ENCODE measurements at places on chromosomes 2 and 18.
A peak's percentile ranks its signal among the peaks of the same experiment; 100 is the strongest.

GRCh38 chr2:33241581-33241980 is 234.9 kb upstream of the RASGRP3 start:
- peak; percentile 29 for DNase-seq

GRCh38 chr2:107589079-107589491 is 237.6 kb upstream of the RGPD4 start:
- peak; percentile 30 for DNase-seq

DNA sequence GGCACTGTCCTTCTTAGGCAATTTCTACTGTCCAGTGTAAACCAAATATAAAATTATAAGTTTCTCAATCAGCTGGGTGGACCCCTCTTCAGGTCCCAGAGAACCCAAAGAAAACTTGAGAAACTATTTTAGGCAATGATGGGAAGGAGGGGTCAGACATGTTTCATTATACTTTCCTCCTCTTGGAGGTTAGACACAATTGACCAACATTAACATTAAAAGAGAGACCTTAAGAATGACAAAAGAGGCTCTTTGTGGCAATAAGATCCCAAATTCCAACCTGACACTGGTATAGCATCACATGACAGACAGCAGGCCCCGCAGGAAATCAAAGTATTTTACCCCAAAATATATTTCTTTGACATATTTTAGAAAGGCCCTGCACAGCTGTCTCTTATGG is 73.1 kb downstream of the LRRTM1 start:
- no peak for DNase-seq

GRCh38 chr2:128310094-128310716 is 8.5 kb downstream of the HS6ST1 start:
- no peak for DNase-seq

GRCh38 chr2:117853316-117853715 is 38.8 kb downstream of the DDX18 start:
- no peak for DNase-seq

DNA sequence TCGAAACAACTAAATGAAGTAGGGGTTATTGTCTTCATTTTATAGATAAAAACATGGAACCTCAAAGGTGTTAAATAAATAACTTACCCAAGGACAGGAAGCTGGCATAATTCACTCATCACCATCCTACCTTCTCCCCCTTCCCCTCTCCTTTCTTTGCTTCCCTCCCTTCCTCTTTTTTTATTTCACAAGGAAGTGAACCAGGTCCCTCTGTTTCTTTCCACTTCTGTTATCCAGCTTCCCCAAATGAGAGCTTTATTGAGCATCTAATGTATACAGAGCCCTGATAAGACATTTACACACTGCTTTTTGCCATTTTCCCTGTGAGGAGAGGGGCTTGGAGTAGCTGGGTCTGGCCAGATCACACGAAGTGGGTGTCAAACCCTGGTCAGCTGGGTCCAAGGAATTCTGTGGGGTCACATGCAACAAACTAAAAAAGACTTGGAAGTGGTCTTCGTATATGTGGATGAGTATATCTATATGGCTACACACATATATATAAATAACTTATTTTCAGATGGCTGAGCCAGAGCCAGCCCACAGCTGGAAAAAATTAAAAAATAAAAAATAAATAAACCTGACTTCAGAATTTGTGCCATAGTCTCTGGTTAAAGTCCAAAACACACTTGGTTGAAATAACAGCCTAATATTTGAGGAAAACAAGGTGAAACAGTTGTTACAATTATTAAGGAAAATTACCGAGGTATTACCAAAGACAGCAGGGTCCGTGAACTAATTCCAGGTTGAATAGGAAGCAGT is 49.3 kb upstream of the FOSL2 start:
- DNase-seq, result no peak

DNA sequence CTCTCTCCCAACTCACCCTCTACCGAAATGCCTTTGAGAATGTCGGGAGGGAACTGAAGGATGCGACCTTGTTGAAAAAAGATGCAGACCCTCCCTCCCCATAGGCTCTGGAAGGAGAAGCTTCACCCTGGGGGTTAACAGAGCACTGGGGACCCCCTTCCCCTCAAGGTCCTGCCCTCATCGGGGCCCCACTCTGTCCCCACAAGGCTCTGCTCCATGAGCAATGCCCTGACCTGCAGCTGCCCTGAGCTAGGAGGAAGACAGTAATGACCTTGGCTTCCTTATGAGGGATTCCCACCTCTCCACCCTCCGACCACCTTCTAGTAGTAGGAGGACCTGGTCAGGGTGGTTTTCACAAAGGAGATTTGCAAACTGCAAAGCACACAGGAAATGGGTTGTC is 44.4 kb upstream of the HPCAL1 start:
- no peak for DNase-seq

DNA sequence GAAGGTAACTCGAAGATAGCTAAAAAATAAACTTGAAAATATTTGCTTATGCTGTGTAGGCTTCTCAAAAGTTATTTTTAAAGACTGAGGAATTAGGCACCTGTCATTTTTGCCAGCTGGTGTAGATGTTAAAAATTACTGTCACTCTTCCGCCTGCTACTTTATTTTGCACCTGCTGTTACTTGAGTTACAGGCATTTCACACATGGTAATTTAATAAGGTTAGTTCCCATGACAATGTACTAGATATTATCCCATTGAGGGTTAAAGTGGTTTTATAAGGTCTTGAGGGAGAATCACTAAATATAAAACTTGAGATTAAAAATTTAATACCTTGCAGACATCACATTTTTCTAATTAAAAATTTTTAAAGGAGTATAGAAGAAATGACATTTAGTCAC is 26.6 kb downstream of the MYL1 start:
- DNase-seq, result no peak

DNA sequence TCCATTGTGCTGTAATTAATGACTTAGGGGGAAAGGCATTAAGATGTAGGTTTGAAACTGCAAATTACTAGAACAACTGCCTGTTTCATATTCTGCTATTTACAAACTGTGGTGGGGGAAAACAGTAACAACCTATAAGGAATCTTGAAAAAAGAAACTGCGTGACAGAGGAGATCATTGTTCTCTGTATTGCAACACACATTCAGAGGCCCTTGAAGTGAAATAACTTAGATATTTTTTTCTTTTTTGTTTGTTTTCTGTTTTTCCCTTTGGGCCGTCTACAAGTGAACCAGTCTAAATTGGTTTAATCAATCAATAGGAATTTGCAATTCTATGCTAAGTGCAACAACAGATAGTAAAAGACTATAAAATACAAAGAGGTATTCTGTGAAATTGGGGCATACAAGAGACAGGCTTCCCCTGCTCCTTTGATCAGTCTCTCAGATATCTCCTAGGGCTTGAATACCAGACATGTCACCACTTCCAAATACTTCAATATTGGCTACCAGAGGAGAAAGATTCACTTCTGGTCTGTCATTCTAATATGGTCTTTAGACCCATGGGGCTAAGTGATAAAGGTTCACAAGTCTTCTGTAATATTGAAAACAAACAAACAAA is 2055.1 kb upstream of the CELF4 start:
- no peak for DNase-seq

DNA sequence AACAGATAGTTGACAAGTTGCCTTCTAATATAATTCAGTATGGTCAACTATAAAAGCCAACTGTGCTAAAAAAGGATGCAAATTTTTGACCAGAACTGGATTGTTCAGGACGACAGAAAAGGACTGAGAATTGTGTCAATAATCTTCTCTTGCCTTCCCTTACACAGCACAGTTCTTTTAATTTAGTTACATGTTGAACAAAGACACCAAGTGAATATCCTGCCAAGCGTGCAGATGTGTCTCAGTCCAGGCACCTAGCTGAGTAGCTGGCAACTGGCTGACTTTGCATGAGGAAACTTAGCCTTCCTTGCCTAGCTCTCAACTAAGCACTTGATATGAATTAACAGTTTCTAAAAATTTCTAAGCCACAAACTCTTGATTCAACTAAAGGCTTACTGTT is 801.4 kb downstream of the BCL11A start:
- no peak for DNase-seq

DNA sequence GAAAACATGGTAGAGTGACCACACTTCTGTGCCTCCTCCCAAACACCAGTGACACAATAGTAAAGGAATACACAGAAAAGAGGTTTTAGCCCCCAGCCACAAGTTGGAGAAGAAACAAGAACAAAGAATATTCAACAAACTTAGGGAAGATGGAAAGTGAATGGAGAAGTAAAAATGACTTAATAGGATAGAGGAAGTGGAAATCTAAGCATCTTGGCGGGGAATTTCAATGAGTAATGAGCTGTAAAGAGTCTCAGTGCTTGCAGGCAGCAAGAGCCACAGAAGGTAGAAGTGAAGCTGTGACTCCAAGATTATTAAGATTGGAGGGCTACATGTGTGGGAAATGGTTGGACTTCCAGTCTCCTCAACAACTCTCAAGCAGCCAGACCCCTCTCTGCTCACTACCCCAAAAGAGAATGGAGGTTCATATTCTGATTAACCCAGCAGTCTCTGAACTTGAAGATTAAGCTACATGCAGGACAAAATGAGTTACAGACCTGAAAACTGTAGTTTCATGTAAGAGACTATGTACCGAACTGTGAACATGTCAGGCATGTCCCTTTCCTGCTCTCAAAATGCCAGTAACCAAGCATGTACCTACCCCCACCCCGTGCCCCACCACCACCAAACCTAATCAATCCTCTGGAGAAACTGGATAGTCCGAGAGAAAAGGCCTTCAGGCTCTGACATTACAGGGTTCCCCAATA is 16.9 kb upstream of the HNRNPLL start:
- peak; percentile 29 for DNase-seq

- DNase-seq, result no peak
Observed at GRCh38 chr2:162686336-162686735, 152.2 kb downstream of the KCNH7 start.

DNA sequence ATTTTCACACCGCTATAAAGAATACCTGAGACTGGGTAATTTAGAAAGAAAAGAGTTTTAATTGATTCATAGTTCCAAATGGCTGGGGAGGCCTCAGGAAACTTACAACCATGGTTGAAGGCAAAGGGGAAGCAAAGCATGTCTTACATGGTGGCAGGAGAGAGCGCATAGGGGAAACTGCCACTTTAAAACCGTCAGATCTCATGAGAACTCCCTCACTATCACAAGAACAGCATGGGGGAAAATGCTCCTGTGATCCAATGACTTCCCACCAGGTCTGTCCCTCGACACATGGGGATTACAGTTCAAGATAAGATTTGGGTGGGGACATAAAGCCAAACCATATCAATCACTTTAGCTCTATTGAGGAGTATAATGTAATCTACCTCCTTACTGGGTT is 53.5 kb downstream of the ABCB11 start:
- DNase-seq, result no peak

DNA sequence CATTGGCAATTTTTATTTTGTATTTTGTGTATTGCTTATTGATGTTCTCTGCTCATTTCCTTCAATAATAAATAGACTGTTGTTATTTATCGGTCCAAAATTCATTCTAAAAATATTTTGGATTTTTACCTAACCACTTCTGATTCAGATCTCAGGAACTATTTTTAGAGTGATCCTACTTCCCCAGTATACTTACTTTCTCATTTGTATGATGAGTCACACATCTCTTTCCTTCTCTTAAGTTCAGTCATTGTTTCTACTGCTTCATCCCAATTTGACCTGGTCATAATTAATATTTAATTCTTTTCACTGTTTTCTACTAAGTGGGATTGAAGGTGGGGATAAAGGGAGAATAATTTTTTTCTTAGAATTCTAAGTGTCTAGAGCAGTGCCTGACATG is 75.1 kb downstream of the AGPS start:
- DNase-seq, result peak; percentile 64

- DNase-seq, result no peak
Observed at GRCh38 chr2:37402636-37403035, 58.2 kb downstream of the QPCT start.

DNA sequence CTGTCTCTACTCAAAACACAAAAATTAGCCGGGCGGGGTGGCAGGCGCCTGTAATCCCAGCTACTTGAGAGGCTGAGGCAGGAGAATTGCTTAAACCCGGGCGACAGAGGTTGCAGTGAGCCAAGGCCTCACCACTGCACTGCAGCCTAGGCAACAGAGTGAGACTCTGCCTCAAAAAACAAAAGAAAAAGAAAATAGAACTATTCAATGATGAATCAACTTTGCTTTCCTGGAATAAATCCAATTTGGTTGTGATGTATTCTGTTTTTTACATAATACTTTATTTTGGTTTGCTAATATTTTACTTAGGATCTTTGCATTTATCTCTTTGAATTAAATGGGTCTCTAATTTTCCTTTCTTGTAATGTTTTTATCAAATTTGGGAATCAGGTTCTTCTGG is 86.3 kb upstream of the MBOAT2 start:
- DNase-seq, result peak; percentile 34

DNA sequence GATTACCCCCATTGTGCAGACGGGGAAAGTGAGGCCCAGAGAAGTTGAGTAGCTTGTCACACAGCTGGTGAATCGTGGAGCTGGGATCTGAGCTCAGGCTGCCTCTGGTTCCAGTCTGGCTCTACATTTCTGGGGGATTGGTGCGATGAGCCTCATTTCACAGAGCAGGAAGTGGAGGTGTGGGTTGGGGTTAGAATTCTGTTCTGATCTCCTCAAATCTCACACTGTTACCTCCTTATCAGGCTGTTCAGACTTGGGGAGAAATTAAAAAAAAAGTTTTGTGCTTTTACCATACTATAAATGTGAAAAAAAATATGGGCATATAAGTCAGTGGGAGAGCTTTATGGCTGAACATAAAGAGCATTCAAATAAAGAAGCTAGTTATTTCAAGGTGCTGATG is 21.6 kb downstream of the SH3RF3 start:
- no peak for DNase-seq

- no peak for DNase-seq
Observed at GRCh38 chr2:193482557-193482956, 1287.8 kb upstream of the TMEFF2 start.

DNA sequence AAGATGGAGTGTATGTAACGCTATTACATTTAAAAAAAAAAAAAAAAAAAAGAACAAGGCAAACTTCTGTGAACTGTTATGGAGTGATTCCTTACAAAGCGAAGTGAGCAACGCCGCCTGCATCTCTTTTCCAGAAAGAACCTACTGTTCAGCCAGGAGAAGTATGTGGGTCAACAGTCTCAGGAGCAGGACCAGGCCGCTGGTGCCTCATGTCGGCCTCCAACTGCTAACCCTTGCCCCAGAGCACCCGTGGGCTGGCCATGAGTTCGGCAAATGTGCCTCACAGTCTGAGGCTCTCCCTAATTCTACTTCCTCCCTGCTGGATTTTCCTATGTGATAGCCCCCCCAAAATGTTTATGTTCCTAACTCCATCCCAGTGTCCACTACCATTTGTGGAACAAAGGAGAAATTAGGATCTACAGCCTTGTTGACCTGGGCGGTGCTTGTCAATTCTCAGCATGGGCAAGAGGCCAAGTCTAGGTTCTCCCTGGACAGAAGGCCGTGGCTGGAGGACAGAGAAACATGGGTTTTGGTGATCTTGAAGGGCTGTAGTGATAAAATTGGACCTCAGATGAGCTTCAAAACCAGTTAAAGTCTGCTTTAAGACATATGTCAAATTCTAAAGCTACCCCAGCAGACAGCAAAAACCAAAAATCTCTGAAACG is 15.9 kb downstream of the FAM168B start:
- DNase-seq, result no peak

GRCh38 chr2:48510329-48510728 is 19.6 kb upstream of the STON1 start:
- DNase-seq, result peak; percentile 73

Data from AG10803 (cell line).